ENCODE measurements at places on chromosomes 5 and 9.

DNA sequence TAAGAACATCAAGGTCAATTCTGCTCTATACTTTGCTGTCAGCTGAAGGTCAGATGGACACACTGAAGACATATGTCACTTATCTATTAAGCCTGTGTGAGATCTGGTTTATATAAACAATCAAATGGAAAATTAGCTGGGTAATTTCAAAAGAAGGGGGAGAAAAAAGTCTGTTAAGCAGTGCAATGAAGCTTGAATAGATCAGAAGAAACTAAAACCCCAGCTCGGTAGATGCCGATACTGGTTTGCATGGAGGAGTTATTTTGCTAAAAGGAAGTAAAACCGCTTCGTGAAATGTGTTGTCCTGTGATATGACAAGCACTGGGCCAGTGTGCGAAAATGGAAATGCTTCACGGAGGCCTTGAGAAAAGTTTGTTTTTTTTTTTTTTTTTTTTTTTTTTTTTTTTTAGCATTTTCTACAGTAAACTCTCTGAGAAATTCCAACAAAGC lies 148.8 kb downstream of the MEF2C start:
- DNase-seq = no peak

DNA sequence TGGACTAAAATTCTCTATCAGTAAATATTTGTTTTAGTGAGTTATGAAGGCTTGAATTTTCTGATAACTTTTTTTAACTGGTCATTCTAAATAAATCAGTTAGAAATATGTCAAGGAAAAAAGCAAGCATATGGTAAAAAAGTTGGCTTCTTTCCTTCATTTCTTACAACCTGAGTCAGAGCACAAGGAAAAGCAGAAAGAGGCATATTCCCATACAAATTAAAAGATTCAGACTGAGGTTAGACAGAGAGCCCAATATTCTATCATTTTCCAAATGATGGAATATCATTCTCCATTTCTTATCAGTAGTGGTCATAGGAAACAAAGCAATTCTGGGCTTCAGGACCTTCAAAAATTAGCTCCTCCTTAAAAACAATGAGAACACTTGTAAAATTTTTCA lies 732.1 kb downstream of the MAT2B start:
- no peak for DNase-seq

GRCh38 chr5:17396247-17396646 lies 101.8 kb upstream of the TAF11L2 start:
- DNase-seq = no peak

GRCh38 chr5:104080646-104081175 lies 518.1 kb upstream of the NUDT12 start:
- DNase-seq = no peak

GRCh38 chr5:177116631-177117373 lies 16.8 kb upstream of the NSD1 start:
- DNase-seq = peak; percentile 55

DNA sequence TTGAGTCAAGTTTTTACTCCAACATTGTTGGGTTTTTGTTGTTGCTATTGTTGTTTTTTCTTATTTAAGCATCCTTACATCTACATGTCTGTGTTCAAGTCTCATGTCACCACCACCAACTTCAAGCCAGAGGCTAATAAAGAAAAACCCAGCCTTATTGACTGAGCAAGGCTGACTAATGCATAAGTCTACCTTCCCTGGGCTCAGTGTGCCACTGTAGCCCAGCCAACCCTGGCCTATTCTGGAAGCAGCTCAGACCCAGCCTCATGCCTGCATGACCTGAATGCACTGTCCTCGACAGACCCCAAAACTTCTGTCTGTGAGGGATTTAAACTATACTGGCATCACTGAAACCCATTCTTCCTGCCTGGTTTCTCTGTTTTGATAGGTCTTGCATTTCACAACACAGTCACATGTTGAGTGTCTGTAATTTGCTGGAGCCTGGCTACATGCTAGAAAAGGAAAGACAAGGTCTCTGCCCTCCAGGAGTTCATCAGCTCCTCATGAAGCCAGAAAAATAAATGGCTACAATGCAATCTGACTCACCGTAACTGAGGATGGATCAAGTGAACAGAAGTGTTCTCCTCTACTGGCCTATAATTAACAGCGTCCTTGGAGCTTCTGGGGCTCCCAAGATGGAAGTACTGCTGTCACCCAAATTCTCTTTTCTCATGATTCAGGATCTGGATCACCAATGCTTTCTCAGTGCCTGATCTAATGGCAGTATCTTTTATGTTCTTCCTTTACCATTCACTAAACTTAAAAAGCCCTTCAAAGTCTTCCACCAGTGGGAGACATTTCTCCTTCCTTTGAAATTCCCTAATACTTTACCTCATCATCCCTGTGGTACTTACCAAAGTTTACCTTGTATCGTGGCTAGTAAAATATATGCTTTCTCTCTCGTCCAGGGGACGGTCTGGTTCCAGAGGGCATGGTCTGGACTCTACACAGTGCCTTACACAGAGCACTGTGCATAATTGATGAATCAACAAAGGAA lies 103.9 kb upstream of the IFNE start:
- DNase-seq = no peak

- DNase-seq = no peak
Observed at GRCh38 chr9:102551346-102551745, 443.8 kb upstream of the CYLC2 start.

GRCh38 chr5:142716963-142717362 lies 31.1 kb upstream of the FGF1 start:
- DNase-seq = no peak

- no peak for DNase-seq
Observed at GRCh38 chr9:2655411-2655901, 33.9 kb downstream of the VLDLR start.

DNA sequence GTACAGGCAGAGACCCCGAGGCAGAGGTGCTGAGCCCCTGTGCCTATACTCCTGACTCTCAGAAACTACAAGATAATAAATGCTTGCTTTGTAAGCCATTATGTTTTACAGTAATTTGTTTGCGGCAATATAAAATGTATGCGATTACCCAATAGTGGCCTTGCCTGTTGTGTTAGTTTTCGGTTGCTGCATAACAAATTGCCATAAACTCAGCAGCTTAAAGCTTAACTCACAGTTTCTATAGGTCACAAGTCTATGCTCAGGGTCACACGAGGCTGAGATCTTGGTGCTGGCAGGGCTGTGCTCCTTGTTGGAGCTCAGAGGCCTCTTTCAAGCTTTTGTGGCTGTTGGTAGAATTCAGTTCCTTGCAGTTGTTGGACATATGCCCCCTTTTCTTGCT lies 114.8 kb downstream of the COL23A1 start:
- DNase-seq = no peak

DNA sequence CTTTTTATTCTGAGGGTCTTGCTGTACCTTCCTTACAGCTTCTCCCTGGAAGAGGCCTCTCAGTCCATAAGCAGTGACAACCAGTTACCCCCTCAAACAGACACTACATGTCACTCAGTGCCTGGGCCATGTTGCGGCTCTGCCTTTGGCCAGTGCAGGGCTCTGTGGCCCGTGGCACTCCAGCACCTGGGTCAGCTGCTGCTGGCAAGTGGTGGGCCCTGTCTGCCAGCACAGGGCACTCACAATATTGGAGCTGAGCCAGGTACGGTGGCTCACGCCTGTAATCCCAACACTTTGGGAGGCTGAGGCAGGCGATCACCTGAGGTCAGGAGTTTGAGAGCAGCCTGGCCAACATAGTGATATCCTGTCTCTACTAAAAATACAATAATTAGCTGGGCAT lies 24.2 kb downstream of the DAP start:
- DNase-seq = no peak

DNA sequence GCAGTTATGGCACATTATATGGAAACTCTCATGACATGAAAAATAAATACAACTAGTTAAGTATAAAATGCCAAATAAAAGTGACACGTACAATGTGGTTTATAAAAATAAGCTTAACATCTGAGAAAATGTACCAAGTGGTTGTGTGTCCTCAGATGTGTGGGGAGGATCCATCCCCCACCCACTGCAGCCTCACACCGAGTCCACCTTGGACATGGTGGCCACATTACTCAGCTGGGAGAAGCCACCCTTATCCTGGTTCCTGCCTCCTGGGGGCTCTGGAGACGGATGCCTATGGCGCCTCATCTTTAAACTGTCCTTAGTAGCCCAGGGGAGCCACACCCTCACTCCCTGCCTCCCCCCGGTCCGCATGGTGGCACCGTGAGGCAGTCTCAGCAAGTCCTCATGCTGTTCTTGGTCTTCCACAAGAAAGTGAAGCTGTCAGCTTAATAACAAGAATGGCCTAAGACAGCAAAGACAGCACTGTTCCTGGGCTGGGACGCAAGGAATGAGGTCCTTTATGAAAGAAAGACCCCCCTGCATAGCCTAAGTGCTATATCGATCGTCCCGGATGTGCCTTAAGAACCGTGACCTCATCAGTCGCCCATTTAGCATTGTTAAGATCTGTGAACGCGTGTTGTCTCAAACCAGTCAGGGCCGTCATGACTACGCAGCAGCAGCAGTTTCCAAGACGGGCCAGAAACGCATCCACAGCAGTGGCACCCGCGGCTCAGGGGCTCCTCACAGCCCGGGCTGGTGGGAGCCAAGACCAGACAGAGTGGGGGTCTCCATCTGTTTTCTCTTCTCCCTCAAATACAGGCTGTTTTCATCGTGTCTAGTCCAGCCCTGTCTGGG lies 56.4 kb downstream of the IPPK start:
- no peak for DNase-seq

DNA sequence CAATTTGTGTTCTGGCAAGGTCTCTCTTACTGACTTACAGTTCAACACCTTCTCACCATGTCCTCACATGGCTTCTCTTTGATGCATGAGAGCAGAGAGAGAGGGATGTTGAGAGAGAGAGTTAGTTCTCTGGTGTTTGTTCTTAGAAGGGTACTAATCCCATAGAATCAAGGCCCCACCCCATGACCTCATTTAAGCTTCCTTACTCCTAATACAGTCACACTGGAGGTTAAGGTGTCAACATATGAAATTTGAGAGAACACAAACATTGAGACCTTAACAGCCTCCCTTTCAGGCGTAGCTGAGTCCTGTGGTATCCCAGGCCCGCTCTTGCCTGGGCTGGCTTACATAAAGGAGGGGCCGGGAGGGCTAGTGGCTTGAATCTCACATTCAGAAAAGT lies 10.6 kb upstream of the SEMA6A start:
- no peak for DNase-seq

- no peak for DNase-seq
Observed at GRCh38 chr9:13568841-13569601, 289.5 kb upstream of the MPDZ start.

DNA sequence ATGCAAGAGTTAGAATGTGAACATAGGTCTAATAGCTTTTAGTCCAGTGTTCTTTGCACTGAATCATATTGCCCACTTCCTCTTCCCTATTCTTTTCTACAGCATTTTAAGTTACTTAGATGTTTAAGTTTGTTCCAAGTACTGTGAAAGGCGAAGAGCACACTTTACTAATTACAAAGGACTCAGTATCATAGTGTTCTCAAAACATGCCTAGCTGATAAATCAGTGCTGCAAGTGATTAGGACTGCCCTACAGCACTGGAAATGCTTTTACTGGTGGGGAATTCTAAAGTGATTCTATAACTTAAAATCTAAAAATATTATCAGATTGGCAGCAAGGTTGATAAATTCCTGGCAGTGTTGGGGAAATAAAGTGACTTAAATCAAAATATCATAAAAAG lies 177.9 kb upstream of the KCNN2 start:
- no peak for DNase-seq

- no peak for DNase-seq
Observed at GRCh38 chr9:88653911-88654310, 118.9 kb downstream of the NXNL2 start.

DNA sequence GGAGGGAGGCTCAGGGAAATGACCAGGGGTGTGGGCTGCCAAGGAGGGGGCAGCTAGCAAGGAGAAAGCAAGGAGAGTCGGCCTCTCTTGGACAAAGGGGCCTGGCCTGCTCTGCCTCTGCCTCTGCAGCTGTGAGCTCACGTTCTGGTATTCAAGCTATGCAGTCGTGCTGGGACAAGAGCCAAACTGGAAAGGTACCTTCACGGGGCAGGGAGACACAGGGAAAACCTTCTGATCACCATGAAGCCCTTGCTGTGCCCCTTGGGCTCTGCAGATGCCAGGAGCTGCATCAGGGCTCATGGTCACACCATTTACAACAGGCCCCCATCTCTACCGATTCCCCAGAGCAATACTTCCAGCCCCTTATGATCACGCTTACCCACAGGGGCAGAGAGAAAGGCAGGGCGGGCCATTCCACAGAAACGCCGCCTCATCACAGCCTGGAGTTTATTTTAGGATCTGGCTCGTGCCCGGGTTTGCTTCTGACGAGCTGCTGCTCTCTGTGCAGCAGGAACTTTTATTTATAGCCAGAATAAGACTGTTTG lies 63.2 kb downstream of the PRRT1B start:
- no peak for DNase-seq

DNA sequence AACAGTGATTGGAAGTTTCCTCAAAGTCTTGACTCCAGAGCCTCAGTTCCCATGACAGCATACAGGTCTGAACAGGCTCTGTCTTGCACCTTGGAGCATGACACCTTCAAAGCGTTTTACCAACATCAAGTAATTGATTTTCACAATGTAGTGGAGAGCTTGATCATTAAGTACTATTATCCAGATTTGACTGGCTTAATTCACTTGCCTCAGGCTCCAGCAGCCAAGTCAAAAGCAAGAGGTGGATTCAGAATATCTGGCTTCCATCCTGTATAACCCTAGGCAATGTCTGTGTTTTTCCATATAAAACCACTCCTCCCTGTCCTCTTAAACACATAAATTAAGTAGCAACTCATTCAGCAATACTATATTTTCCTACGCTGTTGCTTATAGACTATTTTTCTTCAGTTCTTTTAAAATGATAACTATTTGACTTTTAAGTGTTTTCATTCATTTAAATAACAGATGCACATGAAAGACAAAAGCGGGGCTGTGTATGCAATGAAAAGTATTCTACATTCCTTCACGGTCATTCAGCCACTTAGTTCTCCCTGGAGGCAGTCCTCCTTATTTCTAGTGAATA lies 150.8 kb upstream of the RANBP3L start:
- no peak for DNase-seq

DNA sequence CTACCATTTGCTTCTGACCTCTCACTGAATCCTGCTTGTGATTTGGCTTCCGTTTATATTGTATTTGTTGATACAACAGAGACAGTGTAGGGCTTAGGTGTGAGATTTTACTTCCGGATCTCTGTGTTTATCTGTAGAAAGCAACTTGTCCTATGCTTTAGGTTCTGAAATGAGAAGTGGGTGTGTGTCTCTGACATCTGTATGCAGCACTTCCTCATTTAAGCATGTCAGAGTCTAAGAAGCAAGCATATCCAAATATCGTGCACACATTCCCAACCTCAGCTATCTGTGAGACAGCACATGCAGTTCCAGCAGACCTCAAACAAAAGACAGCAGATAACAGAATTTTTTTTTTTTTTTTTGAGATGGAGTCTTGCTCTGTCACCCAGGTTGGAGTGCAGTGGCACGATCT lies 16.3 kb downstream of the KLF9 start:
- no peak for DNase-seq

- DNase-seq = no peak
Observed at GRCh38 chr5:72922422-72922821, 33.4 kb upstream of the FCHO2 start.

DNA sequence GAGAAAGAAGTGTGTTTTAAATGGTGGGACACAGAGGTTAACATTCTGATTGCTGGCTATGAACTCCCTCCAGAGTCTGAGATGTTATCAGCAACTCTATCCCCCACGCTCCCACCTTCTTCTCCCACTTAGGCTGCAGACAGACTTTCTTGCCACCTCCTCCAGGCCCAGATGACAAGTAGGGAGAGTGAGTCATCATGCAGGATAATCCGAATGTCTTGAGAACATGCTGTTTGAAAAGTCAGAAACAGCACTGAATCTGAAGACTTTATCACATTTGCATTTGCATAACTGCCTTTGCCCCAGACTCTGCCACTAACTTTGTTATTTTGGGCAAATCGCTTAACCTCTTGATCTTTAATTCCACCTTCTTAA lies 139.8 kb downstream of the ESM1 start:
- no peak for DNase-seq

GRCh38 chr5:77751328-77752023 lies 24.7 kb downstream of the TBCA start:
- no peak for DNase-seq

Data from stimulated activated CD8-positive, alpha-beta memory T cell treated with anti-CD3 and anti-CD28 coated beads, Interleukin-15, amount 100 ng/mL, for 24 hours (primary cell).